ENCODE measurements at places on chromosomes 2 and 18. TPM values are rescaled to one million over a fixed set of nuclear protein-coding genes. Genes with fewer than 3 reads are reported as not detected.

DNA sequence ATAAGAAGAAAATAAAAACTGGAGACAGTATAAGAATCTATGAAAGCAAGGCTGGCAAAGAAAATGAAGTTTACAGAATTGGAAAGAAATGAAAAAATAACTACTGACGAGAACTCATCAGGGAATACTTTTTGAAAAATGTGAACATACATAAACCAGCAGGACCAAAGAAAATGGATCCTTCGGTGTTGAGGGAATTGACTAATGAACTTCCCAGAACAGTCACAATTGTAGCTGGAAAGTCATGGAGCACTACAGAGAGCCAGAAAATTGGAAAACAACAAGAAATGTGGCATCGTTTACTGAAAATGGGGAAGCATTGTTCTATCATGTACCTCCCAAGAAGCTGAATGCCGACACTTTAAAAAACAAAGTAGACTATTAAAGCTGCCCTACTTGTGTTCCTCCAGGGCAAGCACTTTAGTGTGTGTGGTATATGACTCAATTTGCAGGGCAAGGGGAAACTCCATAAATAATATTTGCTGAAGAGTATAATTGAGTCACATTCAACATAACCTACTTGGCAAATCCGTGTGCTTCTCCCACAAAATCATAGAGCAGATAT is 1221.6 kb upstream of the NRXN1 start:
- DNase-seq = no peak

DNA sequence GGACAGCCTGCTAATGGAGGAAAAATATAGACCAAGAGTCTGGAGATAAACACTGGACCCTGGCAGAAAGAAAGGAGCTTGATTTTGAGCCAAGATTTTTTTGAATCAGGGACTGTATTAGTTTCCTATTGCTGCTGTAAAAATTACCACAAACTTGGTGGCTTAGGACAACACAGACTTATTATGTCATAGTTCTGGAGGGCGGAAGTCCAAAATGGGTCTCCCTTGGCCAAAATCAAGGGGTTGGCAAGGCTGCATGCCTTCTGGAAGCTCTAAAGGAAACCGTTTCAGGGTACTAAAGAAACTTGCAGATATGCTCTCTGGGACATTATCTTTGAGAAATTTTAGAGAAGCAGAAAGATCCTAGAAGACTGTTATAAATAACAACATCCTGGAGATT is 140.1 kb downstream of the BABAM2 start:
- no peak for DNase-seq

- no peak for DNase-seq
Measured at GRCh38 chr2:154408786-154409185, 289.7 kb upstream of the KCNJ3 start.

DNA sequence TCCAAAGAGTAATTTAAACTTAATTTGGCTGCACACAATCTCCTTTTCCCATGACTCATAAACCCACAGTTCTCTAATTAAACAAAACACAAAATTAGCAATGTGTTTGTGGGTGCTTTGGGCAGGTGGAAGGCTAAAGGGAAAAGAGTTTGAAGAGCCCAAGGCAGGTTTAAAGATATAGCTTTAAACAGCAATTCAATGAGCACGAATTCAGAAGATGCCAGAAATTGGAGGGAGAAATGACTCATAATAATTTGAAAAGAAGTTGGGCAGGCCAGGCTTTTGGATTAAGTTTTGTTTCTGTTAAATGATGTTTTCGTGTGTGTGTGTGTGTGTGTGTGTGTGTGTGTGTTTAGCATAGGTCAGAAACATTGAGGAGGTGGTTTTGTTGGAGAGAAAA is 594.8 kb upstream of the ZEB2 start:
- no peak for DNase-seq

GRCh38 chr18:2387588-2387987 is 183.7 kb downstream of the METTL4 start:
- DNase-seq = no peak

COBLL1 gene
- total RNA-seq = 0.28 TPM

ANKRD62 gene
- not detected for total RNA-seq

DNA sequence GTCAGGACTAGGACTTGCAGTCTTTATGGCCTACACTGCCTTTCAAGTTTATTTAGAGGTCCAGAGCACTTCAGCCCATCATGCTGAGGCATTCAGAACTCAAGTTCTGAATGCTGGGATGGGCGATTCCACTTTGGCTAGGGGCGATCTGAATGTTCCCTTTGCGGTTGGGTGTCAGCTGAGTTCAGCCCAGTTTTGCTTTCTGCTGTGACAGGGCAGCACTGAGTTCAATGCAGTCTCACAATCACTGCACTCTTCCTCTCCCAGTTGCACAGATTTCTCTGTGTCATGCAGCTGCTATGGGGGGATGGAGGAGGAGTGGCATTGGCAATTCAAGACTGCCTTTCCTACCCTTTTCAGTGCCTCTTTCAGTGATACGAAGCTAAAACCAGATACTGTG is 1232.0 kb upstream of the FAM98A start:
- DNase-seq = no peak

- no peak for DNase-seq
Measured at GRCh38 chr2:139271149-139271548, 491.0 kb upstream of the NXPH2 start.

ADRA2B gene
- 0.30 TPM for total RNA-seq

DNA sequence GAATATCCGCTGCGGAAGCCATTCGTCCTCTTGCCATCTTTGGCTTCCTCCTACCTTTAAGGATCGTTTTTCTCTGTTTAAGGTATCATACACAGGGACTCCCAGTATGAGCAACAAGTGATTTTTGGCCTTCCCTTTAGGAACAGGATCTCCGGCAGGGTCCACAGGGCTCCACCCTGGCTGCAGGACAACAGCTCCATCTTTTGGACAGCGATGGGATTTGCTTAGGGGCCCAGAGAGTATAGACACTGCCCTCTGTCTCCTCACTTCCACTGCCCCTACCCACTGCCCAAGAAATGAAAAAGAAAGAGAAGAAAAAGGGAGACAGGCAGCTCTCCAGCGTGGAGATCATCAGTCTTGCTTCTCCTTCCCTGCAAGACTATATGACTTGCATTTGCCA is 224.5 kb downstream of the UXS1 start:
- peak; percentile 18 for DNase-seq

Data from activated naive CD8-positive, alpha-beta T cell treated with anti-CD3 and anti-CD28 coated beads for 36 hours (primary cell).